ENCODE measurements at places on chromosomes 12 and 14.

- DNase-seq = no peak
These were observed 810 bp downstream of the MARCHF9 start for GRCh38 chr12:57755454-57756372.

- DNase-seq = no peak
These were observed 110.9 kb downstream of the ALG10B start for GRCh38 chr12:38427442-38427841.

- no peak for DNase-seq
These were observed 123.4 kb downstream of the BICD1 start for GRCh38 chr12:32229971-32230612.

DNA sequence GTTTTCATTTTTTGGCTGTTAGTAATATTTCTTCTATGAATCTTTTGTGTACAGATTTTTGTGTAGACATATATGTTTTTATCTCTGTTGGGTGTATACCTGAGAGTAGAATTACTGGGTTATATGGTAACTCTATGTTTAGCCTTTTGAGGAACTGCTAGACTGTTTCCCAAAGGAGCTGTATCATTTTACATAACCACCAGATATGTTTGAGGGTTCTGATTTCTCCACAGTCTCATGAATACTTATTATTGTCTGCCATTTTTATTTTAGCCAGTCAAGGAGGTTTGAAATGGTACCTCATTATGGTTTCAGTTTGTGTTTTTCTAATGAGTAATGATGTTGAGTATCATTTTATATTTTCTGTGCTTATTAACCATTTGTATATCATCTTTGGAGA, 1.9 kb downstream of the PCNX4 start:
- DNase-seq = no peak

DNA sequence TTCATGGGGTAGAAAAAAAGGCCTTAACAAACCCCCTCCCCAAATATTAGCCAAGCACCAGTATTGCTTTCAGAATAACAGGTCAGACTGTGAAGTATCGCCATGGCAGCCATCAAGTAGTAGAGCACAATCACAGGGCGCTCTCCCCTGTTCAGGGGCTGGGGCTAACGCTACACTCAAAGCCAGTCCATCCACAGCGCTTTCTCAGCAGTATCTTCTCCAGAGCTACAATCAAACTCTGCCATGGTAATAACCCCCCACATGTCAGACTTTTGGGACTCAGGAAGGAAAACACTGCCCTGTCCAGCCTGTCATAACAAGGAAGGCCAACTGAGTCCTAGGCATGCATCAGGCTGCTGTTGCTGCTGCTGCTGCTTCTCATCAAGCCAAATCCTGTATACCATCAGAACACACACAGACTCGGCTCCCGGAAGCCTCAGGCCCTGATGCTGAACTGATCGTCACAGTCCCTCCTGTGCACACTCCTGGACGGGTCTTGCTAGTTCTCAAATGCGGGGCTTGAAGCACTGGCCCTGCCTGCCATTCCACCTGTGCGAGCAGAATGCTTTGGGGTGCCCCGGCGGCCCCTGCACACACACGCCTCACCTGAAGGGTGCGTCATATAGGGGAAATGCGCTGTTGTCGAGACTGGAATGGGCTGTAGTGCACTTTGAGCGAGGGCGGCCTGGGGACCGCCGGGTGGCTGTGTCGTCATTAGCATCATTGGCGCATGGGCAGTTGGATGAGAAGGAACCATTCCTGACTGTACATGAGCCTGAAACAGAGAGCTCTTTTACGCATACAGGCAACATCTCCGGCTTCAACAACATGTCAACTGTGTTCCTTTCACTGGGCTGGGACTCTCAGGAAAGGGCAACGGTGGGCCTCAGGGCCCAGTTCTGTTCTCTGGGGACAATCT, 47.6 kb downstream of the SH2B3 start:
- no peak for DNase-seq

DNA sequence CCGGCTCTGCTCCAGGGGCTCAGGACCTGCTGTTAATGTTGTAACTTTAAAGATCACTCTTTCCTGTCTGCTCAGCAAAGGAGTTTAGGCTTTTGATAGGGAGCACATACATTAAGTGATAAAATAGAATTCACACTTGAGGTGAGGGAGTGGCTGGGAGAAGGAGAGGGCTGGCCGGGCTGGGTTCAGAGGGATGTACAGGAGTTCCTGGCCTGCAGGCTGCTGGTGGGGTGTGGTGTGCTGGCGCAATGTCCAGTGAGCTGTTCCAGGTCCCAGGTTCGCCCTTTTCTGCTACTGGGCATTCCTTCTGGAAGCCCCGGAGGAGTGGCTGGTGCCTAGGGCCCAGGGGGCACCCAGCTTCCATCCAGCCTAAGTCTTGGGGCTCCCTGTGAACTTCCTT, 17.8 kb downstream of the KIF26A start:
- no peak for DNase-seq

DNA sequence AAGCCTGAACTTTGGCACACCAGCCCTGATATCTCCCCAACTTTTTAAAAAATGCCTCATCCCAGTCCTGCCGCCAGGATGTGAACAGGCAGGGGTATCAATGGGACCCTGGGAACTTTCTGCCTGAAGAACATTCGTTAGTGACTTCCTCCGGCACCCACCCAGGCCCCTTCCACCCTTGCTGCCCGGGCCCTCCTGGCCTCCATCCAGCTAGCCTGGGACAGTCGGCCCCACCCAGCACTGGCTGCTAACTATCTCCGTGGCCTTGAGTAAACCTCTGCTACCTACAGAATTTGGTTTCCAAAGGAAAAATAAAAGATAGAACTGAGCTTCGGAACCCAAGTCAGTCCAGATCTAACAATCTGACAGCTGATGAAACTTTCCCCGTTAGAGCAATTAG, 14.3 kb downstream of the SCARB1 start:
- DNase-seq = no peak

DNA sequence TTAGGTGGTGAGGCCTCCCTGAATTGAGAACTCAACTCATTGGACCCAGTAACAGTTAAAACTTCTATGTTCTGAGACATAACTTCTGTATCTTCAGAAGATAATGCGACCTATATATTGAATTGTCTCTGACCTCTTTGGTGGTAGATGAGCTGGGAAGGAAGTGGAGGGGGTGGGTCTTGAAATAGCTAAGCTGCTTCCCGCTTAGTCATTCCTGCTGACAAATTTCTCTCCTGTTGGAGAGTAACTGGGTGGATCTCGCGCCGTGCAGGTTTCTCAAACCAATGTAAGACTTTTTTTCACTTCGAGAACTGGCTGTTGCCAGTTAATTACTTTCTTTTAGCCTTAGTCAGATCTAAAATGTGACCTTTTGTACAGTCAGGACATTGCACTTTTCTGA, 100.8 kb downstream of the PPHLN1 start:
- no peak for DNase-seq

- no peak for DNase-seq
These were observed 8.1 kb upstream of the STX2 start for GRCh38 chr12:130847112-130847511.

DNA sequence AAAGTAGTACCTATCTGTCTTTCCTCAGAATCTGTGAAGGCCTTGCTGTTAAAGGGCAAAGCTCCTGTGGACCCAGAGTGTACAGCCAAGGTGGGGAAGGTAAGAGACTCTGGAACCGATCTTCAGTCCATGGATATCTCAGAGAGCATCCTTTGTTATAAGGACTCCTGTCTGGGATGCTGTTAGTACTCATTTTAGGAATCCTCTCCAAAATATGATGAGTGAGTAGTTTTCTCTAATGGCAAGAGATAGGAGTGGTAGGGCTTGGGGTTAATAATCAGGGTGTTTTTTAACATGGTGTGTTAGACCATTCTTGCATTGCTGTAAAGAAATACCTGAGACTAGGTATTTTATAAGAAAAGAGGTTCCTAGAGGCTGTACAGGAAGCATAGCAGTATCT, 1.9 kb downstream of the PARP2 start:
- no peak for DNase-seq

- no peak for DNase-seq
These were observed 1.5 kb upstream of the SLC25A47 start for GRCh38 chr14:100321473-100322137.

- no peak for DNase-seq
These were observed 2.6 kb upstream of the NOS1 start for GRCh38 chr12:117363953-117364486.

DNA sequence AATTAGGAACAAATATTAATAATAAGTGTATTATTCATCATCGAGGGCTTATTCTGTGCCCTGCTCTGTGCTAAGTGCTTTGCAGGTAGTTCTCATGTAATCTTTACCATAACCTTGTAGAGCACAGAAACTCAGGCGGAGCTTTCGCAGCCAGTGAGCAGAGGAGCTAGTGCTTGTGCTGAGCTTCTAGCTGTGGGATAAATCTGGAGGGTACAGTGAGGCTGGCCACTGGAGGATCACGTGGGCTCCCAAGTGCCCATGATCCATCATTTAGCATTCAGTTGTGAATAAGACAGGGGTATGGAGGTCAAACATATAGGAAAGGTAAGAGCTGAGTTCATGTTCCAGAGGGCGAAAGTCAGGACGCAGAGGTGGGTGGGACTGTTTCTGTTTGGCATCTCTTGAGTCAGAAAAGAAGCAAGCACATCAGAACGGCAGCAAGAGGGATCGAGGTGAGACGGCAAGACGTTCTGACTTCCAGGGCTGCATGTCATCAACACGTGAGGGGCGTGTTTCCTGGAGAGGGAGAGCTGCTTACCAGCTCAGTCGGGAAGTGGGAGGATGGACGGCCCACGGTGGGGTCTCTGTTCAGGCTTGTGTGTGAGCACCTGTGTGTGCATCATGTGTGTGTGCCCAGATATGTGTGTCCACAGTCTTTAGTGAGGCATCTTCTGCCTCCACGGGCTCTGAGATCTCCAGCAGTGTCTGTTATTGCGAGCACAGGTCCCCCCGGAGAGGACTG, 16.8 kb upstream of the KRT80 start:
- DNase-seq = no peak

DNA sequence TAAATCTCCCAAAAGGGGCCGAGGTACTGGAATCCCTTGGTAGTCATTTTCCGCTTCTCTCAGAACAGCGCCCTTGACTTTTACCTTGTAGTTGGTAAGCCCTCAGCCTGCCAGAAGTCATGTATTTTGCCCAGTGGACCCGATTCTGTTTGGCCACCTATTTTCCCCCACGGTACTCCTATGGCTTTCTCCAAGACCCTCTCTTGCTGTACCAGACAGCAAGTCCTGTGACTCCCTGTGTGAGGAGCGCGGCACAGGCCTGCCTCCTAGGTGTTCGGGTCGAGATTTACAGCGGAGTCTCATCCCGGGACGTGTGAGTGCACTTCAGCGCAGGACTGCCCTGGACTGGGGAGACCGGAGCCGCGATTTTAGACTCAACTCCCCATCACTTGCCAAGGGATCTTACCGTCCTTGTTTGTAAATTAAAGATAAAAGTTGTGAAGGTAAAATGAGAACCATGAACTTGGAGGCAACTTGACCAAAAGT, 1.1 kb upstream of the MBD6 start:
- DNase-seq = no peak

Measured in NCI-H1092 treated with DMSO at 0.1 percent for 48 hours (cell line).